ENCODE measurements at places on chromosomes 2 and 18. TPM values are rescaled to one million over a fixed set of nuclear protein-coding genes. Genes with fewer than 3 reads are reported as not detected.

The CROCC2 gene
- not detected for total RNA-seq

The DSC2 gene
- 4.8 TPM for total RNA-seq

The KANSL1L gene
- total RNA-seq: 2.3 TPM

DNA sequence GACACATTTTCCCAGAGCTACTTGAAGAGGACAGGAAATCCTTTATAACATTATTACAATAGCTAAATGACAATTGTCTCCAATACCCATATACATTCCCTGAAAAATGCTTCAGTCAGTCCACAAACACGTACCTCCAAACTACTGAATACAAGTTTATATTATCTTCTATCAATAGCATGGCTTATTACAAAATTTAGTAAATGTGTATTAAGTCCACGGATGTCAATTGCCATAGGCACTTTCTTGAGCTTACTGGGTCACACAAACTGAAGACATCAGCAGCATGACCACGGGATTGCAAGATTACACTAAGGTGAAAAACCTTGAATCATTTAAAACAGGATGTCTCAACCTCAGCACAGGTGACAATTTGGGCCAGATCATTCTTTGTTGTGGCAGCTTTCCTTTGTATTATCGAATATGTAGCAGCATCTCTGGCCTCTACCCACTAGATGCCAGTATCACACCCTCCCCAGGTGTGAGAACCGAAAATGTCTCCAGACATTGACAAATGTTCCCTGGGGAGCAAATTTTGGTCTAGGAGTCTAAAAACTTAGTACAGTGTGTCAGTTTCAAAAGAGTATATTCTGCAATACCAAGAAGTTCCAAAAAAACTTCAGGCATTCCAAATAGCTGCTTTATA, 1.4 kb downstream of the MBD2 start:
- no peak for DNase-seq

- no peak for DNase-seq
Observed at GRCh38 chr2:69241093-69241492, 145.9 kb downstream of the GFPT1 start.

DNA sequence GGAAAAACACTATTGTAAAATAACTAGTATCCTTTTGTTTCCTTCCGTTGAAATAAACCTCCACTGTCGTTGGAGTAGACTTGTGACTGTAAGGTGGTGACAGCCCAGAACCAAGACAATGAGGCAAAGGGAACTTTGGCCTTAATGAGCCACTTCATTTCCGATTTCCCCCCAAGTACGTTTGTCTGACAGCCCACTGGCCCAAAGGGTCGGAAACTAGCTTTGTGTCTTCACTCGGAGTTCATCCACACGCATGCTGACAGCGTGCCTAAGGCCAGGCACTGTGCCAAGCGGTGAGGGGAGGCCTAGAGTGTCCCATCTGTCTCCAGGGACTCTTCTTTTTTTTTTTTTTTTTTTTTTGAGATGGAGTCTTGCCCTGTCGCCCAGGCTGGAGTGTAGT, 21.0 kb downstream of the HJURP start:
- DNase-seq: no peak

DNA sequence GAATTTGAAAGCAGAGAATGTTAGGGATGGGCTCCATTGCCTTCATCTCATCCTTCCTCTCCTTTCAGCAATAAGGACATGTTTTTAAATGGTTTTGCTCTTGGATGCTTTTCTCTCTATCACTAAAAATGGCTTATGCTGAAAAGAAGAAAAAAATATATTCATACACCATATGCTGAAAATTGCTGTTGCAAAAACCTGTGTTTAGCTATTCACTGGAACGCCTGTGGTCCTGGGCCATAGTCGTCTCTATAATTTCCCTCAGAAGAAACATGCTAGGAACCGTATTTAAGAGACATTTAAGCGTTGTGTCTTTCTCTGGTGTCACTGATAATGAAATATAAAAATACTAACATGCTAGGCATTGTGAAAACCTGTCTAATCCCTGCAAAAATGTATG, 324.9 kb downstream of the TSN start:
- DNase-seq: no peak

DNA sequence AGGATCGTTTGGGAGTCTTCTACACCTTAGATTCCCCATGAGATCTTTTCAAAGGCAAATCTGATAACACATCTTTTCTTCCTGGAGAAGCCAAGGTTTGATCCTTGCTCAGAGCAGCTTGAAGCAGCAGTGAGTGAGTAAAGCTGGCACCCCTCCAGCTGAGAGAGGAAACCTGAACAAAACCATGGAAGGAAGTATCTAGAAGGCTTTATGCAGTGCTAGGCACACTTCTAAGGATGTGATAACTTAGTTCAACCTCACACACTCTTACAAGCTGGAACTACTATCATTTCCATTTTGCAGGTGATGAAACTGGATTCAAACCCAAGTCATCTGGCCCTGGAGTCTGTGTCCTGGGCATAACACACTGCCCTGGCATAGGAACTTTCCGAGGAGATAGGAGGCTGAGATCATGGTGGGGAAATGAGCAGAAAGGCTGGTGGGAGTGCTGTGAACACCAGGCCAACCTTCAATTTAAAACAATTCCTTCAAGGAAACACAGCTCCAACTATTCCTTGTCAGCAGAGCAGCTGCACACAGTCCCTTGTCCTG, 71.2 kb downstream of the CTAGE1 start:
- peak; percentile 73 for DNase-seq

DNA sequence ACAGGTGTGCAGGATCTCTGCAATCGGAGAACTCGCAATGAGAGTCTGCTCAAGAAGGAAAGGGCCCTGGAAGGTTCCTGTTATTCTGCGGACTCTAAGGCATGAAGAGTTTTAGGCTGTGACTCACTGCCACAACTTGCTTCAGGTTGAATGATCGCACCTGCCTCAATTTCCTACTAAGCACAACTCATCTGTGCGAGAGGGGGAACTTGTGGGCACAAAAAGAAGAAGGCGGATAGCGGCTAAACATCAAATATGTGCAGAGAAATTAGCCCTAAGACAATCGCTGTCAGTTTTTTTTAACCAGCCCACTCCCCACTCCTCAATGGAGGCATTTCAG, 14.0 kb upstream of the CREG2 start:
- no peak for DNase-seq

DNA sequence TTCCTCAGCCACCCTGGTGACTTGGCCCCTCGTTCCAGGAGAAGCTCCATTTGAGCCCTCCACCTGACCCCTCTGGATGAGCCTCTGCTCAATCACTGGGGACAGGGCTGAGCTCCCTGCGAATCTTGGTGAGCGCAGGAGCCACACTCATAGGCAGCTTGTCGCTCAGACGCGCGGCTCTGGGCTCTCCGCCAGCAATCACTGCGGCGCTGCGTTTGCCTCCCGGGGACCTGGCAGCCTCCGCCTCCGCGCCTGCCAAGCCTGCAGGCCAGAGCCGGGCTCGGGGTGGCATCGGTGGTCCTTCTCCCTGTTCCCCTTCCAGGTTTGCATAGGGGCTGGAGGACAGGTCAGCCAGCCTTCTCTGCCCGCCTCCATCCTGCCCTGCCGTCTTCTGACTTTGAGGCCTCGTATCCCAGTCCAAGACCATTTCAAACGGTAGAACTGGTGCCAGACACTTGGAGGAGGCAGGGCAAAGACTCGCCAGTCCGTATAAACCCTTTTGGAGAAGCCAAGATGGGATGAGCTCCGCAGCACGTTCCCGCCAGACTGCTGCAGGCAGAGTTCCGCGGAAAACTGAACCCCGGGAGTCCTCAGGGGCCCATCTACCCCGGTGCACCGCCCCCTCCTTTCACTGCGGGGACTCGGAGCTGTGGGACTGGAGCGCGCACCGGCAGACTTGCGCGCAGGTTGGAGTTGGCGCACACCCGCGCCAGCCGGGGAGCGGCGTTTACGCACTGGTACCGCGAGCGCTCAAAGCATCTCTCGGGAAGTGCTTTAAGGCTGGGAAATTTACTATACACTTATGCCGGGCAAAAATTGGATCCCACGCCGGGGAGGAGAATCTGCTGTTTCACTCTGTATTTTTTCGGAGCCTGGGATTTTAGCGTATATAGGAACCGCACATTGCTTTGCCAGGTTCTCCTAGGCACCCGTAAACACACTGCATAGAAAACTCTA, 1.1 kb upstream of the TACR1 start:
- peak; percentile 52 for DNase-seq
